ENCODE measurements at places on chromosomes 1 and 21.

DNA sequence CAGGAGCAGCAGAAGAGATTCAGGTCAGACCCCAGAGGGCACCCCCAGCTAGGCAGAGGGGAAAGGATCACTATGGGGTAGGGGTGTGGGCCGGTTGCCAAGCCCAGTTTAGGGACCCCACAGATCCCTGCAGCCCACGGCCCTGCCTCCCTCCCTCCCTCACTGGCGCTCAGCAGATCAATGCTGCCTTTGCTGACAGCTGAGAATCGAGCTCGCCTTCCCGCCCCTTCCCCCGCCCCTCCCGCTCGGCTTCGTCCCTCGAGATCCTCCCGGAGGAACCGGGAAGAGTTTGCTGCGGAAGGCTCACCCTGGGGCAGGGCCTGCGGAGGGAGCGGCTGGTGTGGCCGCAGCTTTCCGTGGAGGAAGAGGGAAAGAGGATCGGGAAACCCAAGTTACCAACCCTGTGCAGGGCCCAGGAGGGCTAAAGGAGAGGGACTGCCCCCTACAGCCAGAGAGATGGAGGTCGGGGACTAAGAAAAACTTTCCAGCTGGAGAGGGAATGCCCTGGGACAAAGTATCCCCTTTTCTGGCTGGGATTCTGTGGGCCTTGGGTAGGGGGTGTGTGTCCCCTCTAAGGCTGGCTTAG is 1.1 kb upstream of the KCNQ4 start:
- no peak for DNase-seq

DNA sequence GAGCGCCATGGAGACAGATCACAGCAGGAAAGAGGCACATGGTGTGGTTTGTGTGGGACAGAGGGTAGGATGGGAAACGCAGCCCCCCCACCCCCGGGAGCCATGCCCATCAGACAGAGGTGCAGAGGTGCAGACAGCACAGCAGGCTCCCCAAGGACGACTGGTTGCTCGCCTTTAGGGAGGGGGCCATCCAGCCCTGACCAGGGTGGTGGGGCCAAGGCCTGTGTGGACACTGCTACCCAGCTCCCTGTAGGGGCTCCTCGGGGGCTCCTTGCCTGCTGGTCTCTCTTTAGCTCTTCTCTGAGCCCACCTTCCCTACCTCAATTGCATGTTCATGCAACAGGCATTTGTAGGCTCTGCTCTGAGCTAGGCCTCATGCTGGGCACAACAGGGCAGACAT is 3.7 kb downstream of the KCNAB2 start:
- no peak for DNase-seq

DNA sequence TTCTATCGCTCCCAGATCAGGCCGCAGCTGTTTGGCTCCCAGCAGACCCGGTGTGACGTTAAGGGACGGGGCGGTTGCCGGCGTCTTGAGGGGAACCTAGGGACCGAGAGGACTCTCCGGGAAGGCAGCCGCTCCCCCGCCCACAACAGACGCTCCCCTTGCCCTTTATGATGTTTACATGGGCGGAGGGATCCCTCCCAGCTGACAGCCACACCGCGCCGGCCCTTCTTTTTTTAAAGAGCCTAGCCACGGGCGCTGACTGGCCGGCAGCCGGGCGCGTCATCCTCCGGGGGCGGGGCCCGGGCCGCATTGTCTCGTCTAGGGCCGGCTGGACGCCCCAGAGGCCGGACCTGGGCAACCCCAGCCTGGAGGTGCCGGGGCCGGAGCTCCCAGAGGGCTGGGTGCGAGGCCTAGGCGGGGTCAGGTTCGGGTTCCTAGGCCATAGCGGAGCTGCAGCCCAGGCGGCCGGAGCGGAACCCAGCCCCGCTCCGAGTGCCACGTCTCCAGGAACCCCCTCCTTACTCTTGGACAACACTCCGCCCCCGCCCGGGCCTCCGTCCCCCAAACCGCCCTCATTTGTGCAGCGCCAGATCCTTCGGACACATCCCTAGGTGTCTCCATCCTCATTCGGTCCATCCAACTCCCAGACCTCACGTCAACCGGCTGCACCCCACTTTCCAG is at the start of gene PCAT6:
TSS of gene PCAT6 (plus strand) at position 340 of the 681 bp plus-strand sequence.
- DNase-seq = peak; percentile 97

GRCh38 chr1:167924543-167925231 is 10.8 kb upstream of the ADCY10 start:
- DNase-seq = no peak

- no peak for DNase-seq
Measured at GRCh38 chr1:194078765-194079164, 892.4 kb upstream of the B3GALT2 start.

DNA sequence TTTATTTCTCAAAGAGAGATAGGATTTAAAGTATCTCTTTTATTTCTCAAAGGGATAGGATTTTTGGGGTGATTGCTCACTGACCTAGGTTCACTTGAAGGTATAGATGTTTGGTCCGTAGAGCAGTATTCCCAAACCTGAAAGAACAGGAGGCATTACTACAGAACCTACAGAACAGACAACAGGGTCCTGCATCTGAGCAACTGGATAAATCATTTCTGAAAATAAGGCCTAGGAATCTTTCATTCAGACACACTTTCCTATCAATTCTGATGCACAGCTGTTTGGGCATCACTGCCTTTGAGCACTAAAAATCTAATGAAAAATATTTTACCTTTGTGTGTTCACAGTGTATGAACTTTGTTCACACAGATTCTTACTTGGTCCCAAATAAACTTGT is 17.2 kb upstream of the CLIC6 start:
- DNase-seq = no peak

GRCh38 chr1:75058424-75058823 is 75.8 kb upstream of the LHX8 start:
- DNase-seq = no peak

DNA sequence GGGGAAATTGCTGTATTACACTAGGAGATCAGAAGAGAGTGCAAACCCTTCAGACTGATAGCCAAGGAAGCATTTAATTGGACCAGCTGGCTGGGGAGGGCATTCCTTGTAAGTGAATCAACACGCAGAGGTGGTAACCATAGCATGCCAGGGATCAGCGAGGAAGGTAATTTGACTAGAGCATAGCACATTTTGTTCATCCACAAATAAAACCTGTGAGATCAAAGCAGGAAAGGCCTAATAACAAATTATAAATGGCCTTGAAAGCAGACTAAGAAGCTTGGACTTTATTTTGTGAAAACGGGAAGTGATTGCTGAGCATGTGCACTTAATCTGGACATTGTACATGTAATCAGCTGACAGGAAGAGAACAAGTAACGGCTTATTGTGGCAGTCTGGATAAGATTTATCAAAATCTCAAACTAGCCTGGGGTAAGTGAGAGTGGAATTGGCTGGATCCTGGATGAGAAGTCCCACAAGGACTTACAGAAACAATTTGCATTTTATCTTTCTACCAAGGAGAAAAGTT is 11.7 kb upstream of the CD55 start:
- peak; percentile 73 for DNase-seq

- no peak for DNase-seq
Measured at GRCh38 chr1:162088281-162088969, 18.9 kb downstream of the NOS1AP start.

DNA sequence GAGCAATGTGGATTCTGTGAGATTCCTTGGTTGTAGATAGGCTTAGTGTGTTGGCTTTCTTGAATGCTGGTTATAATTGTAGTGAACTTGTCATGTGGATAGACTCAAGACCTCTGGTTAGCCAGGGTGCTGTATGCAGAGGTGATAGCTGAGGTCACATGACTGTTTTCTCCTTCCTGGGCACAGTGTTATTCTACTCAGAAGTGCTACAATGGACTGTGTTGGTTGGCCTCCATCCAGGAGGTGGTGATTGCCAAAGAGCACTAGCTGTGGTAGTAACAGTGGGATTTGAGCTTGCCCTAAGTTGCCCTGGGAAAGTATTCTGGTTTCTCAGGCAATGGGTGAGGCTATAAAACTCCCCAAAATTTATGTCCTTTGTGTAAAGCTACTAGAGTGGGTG is 71.6 kb downstream of the SH3BGR start:
- no peak for DNase-seq

- DNase-seq = no peak
Measured at GRCh38 chr1:117011334-117011733, 9.8 kb downstream of the CD101 start.

DNA sequence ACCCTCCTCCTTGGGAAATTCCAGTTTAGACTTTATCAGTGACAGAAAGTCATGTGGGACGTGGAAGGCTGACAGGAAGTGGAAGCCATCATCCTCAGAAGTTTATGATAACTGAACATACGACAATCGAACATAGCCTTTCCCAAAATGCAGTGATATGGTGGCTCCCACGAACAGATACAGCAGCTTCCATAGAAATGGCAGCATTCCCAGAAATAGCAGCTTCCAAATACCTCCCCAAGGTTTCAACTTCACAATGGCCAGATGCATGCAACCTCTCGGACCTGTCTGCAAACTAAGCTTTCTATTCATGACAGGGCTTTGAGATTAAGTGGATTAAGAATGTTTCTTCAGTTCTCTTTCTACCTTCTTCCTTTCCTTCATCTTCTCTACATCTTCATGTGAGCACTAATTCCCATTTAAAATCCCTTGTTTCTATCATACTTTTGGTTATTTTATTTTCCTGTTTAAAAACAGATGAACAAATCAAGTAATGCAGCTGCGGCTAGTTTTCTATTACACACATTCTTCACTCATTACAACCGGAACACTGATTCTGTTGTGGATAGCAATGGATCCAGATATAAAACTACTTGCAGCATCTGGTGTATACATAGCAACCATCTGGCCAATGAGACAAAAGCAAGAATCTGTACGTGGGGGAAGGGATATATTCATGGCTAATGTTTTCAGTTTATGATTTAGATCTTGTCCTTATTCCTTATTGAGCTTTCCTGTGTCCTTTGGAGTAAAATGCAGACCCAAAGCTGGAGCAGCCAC is 304.8 kb downstream of the BRINP3 start:
- DNase-seq = no peak

GRCh38 chr1:33429856-33430691 is 821 bp downstream of the PHC2 start:
- peak; percentile 31 for DNase-seq

GRCh38 chr1:91511386-91511785 is 10.7 kb downstream of the CDC7 start:
- DNase-seq = peak; percentile 64

DNA sequence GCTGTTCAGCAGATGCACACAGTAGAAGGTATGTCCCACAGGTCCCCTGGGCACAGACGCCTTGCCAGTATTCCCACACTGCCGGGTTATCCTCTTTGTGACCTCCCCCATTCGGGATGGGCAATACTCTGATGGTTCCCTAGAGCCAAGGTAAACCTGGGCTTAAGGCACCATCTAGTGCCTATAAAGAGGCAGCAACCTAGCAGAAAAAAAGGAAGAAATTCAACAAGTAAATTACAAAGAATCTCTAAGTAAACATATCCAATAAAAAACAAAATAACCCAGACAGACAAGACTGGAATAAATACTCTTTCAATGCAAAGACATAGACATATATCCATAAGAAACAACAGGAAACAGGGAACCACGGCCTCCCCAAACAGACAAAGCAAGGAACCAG is 39.4 kb downstream of the HSF2BP start:
- no peak for DNase-seq

DNA sequence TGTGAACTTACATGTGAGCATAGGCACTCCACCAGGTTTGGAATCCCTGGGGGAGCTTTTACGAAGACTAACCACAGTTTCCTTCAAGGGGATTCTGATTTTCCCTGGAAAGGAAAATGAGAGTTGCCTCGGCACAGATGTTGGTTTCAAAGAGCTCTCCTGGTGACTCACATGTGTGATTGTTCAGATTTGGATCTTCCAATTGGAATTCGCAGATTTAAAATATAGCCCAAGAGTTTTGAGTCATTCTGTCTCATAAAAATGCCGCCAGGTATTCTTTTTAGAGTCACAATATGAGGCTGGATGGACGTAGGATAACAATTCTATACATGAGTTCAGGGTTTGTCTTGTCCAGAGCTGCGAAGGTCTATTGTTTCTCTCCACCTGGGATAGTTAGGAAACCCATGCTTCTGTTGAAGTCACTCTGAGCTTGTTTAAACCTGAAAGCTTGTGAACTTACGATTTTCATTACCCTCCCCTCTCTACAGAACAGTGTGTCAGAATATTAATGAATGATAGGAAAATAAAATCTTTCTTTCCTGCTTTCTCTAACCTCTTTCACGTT is 64.9 kb downstream of the TGFB2 start:
- DNase-seq = no peak

- DNase-seq = no peak
Measured at GRCh38 chr1:208117409-208117808, 126.8 kb downstream of the PLXNA2 start.

GRCh38 chr1:87132284-87132870 is 196.3 kb upstream of the LMO4 start:
- no peak for DNase-seq
